G401 (cell line): ENCODE measurements at places on chromosomes 5 and 9.
A peak's percentile ranks its signal among the peaks of the same experiment; 100 is the strongest.

- no peak for DNase-seq
These were observed 209.8 kb upstream of the IER5L start for GRCh38 chr9:129387822-129388221.

GRCh38 chr5:134506054-134507039 is 19.1 kb upstream of the JADE2 start:
- peak; percentile 11 for DNase-seq

DNA sequence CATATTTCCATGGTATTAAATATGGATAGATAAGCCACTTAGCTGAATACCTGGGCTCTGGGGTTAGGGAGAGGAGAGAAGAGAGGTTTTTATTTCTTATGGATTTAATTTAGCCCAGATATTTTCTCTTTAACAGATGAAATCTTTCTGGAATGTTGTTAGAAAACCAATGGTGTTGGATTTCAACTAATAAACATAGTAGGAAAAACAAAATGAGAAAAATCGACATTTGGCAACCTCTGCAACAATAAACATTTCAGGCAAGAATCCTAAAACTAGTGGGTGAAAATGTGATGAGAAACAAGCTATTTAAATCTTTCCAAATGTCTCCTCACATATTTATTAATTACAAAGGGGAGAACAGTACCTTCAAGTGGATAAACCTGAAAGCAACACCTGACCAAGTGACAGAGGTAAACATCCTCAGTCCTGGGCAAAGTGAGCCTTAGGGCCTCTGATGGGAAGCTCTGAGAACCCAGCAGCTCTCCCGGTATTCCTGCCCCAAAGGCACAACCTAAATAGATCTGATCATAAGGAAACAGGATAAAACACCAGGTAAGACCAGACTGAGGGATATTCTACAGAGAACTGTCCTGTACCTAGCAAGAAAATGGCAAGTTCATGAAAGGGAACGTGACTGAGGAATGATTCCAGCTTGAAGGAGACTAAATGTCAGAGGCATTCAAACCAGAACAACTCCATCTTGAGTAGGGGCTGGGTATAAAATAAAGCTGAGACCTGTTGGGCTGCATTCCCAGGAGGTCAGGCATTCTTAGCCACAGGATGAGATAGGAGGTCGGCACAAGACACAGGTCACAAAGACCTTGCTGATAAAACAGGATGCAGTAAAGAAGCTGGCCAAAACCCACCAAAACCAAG is 163.7 kb downstream of the ESM1 start:
- no peak for DNase-seq

- DNase-seq, result no peak
These were observed 131.4 kb upstream of the IRX4 start for GRCh38 chr5:2014058-2014610.

DNA sequence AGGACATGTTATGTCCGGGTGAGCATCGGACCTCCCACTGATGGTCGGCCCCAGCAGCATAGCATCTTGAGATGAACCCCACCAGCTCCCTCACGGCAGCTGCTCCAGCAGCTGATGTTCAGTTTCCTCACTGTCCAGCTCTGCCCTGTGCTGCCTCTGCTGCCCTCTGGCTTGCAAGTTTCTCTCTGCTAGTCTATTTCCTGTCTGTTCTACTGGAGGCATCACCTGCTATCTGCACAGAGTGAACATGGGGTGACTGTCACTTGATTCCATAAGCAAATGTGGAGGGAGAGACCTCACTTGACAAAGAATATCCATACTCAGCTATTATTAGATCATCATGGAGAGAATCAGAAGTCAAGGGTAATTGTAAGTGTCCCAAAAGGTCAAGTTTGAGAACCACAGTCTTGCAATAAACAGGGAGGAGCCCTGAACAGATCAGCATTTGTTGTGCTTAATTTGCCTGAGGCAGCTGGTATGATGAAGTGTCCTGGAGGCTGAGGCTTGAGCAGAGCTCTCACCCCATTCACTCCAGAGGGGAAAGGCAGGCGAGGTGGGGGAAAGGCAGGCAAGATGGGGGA is 702.8 kb downstream of the SEMA5A start:
- DNase-seq, result no peak

- peak; percentile 78 for DNase-seq
These were observed 2.1 kb upstream of the RFESD start for GRCh38 chr5:95644351-95645042.

DNA sequence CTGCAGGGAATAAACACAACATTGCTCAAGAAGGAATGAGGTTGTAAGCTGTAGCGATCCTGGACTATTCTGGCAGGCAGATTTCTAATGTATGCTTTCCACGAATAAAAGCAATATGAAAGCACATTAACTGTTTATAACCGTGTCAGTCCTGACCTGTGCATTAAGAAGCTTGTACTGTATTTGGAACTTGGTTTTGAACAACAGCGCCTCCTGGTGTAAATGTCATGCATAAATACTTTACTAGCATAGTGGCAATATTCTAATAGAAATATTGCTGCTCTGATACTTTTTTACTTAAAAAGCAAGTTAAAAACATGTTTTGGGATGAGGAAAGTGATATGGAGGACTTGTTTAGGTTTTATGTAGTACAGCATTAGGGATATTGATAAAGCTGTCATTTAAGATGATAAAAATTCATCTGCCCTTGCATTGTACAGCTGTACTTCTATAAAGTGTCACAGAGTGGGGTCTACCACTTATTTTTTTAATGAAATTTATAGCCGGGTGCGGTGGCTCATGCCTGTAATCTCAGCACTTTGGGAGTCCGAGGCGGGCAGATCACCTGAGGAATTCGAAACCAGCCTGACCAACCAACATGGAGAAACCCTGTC is 70.7 kb upstream of the GNE start:
- DNase-seq, result peak; percentile 72

GRCh38 chr5:18028036-18028435 is 393.8 kb downstream of the TAF11L14 start:
- no peak for DNase-seq

DNA sequence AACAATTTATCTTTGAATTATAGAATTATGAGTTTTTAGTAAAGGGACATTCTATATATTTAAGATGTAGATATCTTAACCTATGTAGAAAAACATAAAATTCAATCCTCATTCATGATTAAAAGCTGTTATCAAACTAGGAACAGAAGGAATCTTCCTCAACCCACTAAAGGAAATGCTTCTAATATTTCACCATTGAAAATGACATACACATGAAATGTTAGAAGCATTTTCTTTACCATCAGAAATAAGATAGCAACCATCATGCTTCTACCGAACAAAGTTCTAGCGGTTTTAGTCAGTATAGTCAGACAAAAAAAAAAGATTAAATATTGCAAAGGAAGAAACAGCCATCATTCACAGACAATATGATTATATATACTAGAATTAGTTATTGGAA is 32.2 kb downstream of the SHOC1 start:
- DNase-seq, result no peak

DNA sequence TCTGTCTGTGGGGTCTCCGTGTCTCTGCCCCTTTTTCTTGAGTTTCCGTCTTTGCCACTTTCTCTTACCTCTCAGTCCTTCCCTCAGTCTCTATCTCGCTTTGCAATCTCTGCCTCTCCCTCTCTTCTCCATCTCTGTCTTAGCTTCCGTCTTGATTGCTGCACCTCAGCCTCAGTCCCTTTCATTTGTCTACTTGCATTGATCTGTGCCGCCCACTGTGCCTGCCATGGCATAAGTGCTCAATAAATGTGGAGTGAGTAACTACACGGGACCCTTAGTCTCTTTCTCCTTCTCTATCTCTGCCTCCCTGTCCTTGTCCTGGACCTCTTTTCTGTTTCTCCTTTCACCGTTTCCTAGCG is 6.6 kb downstream of the PCDHGC5 start:
- no peak for DNase-seq

- no peak for DNase-seq
These were observed 173.1 kb downstream of the KDM4C start for GRCh38 chr9:6930827-6931226.

GRCh38 chr5:124252747-124253146 is 493.7 kb downstream of the ZNF608 start:
- no peak for DNase-seq

DNA sequence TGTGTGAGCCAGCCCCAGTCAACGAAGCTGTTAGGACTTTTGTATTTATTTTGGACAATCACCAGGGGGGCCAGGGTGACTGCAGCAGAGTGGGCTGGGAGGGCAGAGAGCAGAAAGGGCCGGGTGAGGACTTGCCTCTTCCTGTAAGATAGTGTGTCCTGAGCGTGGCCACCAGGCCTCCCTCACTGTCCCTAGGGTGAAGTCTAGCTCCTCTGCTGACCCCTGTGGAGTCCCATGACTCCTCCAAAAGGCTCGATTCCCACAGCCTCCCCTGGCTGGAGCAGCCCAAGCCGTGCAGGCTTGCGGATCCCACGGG is 147.8 kb downstream of the RXRA start:
- DNase-seq, result no peak

- DNase-seq, result no peak
These were observed 74.4 kb downstream of the INSL6 start for GRCh38 chr9:5110867-5111681.

- DNase-seq, result peak; percentile 23
These were observed 12.4 kb downstream of the CLPTM1L start for GRCh38 chr5:1332461-1333001.

DNA sequence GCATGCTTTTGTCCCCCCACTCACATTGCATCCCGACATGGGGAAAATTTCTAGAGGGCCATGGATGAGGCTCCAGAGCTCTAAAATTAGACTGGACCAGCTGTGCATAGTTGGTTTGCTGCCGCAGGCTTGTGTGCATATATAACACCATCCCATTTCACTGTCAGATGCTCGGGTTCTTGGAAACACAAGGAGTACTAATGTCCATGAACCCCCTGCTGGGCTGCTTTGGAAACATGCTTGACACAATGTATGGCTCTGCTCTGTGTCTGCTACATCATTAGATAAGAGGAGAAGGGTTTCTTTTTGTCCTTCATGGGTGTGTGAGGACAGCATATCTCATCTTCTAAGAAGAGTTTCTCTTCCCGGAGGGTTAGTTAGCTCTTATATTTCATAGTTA is 292.1 kb upstream of the RORB start:
- DNase-seq, result no peak

DNA sequence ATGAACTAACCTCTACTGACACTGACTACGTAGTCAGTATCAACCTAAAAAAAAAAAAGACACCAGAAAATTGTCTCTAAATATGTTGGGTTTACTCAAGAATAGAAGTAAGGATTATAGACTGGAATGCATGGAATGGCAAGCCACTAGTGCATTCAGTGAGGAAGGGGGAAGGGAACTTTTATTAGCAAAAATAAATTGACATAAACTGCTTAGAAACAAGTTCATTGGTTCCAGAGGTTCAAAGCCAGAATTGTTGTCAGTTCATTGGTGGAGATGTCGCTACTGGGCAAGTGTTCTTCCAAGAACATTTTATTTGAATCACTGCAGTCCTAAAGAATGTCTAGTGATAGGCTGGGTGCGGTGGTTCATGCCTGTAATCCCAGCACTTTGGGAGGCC is 26.1 kb upstream of the AOPEP start:
- no peak for DNase-seq

DNA sequence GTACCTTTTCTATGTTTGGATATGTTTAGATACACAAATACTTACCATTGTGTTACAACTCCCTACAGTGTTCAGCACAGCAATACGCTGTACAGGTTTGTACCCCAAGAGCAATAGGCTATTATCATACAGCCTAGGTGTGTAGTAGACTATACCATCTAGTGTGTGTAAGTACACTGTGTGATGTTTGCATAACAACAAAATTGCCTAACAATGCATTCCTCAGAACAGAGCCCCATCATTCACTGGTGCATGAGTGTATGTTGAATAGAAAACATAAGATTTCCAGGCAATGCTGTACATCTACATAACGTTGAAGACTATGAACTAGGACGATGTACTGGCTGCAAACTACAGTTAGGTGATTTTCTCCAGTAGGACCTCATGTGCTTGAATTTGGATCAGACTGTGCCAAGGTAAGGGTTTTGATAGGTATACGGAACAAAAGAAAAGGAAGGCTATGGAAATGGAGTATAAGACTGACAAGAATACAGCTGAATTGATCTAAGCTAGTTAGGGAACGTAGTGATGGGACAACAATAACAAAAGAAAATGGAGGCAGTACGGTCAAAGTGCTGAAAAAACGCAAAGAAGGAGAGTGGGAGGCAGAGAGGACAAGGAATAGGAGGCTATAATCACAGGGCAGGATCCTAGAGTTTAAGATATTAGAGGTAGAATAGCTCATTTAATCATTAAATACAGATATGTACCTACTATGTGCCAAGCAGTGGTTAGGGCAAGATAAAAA is 46.9 kb downstream of the FNIP1 start:
- DNase-seq, result no peak
